T-helper 17 cell (primary cell): ENCODE measurements at places on chromosomes 7 and 10.
A peak's percentile ranks its signal among the peaks of the same experiment; 100 is the strongest.

GRCh38 chr10:71971311-71971731 lies 7.1 kb downstream of the CHST3 start:
- H3K4me3 ChIP-seq, result no peak overlapping the region
- no peak overlapping the region for H3K27ac ChIP-seq
- peaks cover 36% of the 10 kb centered on the region for H3K27me3 ChIP-seq
- no peak for DNase-seq
- no peaks in the 10 kb centered on the region for H3K36me3 ChIP-seq

GRCh38 chr7:129210989-129211312 lies 13.9 kb upstream of the AHCYL2 start:
- peaks cover 3% of the 10 kb centered on the region for H3K36me3 ChIP-seq
- H3K4me3 ChIP-seq, result no peak overlapping the region
- peaks cover 32% of the 10 kb centered on the region for H3K27me3 ChIP-seq
- H3K4me1 ChIP-seq, result peaks cover 5% of the 10 kb centered on the region
- no peak overlapping the region for H3K27ac ChIP-seq

DNA sequence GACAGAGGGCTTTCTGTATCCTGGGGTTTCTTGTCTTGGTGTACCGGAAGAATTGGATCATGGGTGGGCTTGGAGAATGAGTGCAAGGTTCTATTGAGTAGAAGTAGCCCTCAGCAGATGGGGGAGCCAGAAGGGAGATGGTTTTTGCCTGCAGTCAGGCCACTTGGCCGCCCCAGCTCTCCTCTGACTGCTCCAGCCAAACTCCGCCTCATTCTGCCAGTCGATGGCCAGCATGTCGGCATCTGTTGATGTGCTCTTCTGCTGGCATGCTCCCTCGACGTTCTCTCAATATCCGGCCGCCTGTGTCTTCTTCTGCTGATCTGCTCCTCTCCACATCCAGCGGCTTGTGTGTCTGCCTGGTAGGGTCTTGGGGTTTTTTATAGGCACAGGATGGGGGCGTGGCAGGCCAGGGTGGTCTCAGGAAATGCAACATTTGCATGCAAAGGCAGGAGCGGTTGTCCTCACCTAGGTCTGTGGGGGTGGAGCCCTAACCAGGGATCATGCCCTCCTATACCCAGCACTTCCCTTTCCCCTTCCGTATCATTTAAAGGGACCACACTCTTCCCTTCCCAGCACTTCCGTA lies 40.2 kb upstream of the TNS3 start:
- H3K4me1 ChIP-seq, result no peaks in the 10 kb centered on the region
- H3K4me3 ChIP-seq, result no peak overlapping the region
- H3K36me3 ChIP-seq, result no peaks in the 10 kb centered on the region
- no peak overlapping the region for H3K27ac ChIP-seq
- no peak for DNase-seq

- DNase-seq, result no peak
- H3K4me1 ChIP-seq, result no peaks in the 10 kb centered on the region
- H3K27me3 ChIP-seq, result peaks cover 14% of the 10 kb centered on the region
- no peaks in the 10 kb centered on the region for H3K36me3 ChIP-seq
- no peak overlapping the region for H3K27ac ChIP-seq
- no peak overlapping the region for H3K4me3 ChIP-seq
Observed at GRCh38 chr10:93742633-93743349, 14.9 kb upstream of the LGI1 start.

DNA sequence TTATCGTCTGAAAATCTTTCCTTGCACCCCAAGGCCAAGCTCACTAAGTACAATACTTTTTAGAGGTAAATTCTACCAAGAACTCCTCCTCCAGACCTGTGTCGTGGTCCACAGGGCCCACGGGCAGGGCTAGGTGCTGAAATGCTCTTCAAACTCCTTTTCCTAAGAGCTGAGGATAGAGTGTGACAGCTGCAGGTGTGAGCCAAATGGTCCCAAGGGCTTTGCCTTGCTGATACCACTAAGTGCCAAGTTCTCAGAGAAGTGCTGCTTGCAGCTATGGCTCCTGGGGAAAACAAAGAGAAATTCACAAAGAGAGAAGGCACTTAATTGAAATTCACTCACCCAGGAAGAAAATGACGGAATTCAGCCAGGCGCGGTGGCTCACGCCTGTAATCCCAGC lies 868.9 kb upstream of the AUTS2 start:
- no peak for DNase-seq
- H3K27me3 ChIP-seq, result no peaks in the 10 kb centered on the region
- H3K36me3 ChIP-seq, result no peaks in the 10 kb centered on the region
- H3K4me3 ChIP-seq, result no peak overlapping the region
- no peaks in the 10 kb centered on the region for H3K4me1 ChIP-seq

DNA sequence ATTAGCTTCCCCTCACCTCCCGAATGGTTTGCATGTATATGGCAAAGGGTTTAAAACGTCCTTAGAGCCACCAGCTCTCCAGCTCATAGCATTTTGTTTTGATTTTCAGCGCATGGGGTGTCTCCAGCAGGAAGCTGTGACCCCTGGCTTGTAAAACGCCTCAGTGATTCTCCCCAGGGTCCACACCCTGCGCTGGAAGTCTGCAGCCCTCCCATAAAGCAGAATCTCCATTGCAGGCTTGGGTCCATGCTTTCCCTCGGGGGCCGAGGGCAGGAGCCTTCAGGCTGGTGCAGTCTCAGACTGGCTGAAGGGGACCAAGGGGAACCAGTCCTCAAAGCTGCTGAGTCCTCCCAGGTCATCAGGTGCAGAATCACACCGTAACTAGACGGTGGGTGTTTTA lies 109.7 kb downstream of the VIPR2 start:
- no peaks in the 10 kb centered on the region for H3K36me3 ChIP-seq
- DNase-seq, result no peak
- H3K27me3 ChIP-seq, result peaks cover 49% of the 10 kb centered on the region
- H3K4me1 ChIP-seq, result peaks cover 5% of the 10 kb centered on the region

- H3K27me3 ChIP-seq, result peaks cover 32% of the 10 kb centered on the region
- H3K4me3 ChIP-seq, result no peak overlapping the region
- H3K36me3 ChIP-seq, result no peaks in the 10 kb centered on the region
- no peak for DNase-seq
Observed at GRCh38 chr7:78134256-78134655, 335.7 kb downstream of the PHTF2 start.

DNA sequence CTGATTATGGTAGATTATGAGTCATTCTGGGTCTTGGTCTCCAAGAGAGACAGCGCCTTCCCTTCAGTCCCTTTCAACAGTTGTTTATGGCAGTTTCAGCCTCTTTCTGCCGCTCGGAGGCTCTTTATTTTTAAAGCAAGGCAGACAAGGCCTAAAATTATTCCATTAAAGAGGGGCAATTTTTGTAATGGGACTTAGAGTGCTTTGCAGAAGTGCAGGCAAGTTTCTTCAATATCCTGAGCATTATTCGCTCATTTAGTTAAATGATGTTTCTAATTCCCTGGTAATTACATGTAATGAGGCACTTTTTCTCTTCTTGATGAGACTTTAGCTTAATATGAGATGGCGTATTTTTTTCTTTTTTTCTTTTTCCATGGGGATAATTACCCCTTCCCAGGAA lies 33.6 kb downstream of the BUB3 start:
- H3K4me3 ChIP-seq, result no peak overlapping the region
- H3K4me1 ChIP-seq, result peaks cover 9% of the 10 kb centered on the region
- H3K27me3 ChIP-seq, result no peaks in the 10 kb centered on the region
- DNase-seq, result no peak
- H3K27ac ChIP-seq, result no peak overlapping the region

DNA sequence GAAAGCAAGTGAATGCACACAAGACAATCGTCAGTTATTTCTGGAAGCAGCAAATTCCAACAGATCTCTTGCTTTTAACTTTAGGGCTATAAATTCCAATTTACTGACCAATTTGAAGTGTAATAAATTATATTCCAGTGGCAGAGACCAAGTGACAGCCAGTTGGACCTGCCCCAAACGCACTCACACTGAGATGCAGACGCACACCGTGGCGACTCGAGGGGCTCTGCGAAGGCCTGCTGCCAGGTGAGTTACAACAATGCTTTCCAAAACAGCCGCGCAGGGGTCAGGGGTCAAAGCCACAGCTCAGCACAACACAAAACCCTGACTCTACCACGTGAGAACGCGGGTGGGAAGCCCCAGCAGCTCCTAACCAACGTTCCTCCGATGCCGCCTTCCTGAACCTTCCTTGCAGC lies 97.4 kb downstream of the ZRANB1 start:
- peaks cover 36% of the 10 kb centered on the region for H3K27me3 ChIP-seq
- no peak overlapping the region for H3K4me3 ChIP-seq
- no peak overlapping the region for H3K27ac ChIP-seq
- no peaks in the 10 kb centered on the region for H3K4me1 ChIP-seq
- no peak for DNase-seq

DNA sequence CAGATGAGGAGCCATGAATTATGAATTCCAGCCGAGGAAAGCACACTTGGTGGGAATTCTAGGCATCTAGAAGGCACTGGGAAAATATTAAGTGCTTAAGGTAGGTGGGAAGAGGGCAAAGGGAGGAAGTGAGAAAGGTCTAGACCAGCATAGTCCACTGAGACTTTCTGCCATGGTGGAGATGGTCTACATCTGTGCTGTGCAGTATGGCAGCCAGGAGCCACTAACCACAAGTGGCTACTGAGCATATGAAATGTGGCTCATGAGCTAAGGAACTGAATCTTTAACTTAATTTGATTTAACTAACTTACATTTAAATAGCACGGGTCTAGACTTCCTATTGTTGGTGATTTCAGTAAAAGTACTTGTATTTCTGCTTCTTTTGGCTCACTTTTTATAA lies 82.5 kb upstream of the SEM1 start:
- no peaks in the 10 kb centered on the region for H3K4me1 ChIP-seq
- no peak for DNase-seq
- no peak overlapping the region for H3K27ac ChIP-seq
- H3K4me3 ChIP-seq, result no peak overlapping the region
- H3K36me3 ChIP-seq, result no peaks in the 10 kb centered on the region

- no peak for DNase-seq
- no peak overlapping the region for H3K4me3 ChIP-seq
- no peak overlapping the region for H3K27ac ChIP-seq
- H3K27me3 ChIP-seq, result no peaks in the 10 kb centered on the region
- peaks cover 10% of the 10 kb centered on the region for H3K36me3 ChIP-seq
- H3K4me1 ChIP-seq, result peaks cover 23% of the 10 kb centered on the region
Observed at GRCh38 chr7:112781558-112781957, 8.6 kb downstream of the TMEM168 start.

DNA sequence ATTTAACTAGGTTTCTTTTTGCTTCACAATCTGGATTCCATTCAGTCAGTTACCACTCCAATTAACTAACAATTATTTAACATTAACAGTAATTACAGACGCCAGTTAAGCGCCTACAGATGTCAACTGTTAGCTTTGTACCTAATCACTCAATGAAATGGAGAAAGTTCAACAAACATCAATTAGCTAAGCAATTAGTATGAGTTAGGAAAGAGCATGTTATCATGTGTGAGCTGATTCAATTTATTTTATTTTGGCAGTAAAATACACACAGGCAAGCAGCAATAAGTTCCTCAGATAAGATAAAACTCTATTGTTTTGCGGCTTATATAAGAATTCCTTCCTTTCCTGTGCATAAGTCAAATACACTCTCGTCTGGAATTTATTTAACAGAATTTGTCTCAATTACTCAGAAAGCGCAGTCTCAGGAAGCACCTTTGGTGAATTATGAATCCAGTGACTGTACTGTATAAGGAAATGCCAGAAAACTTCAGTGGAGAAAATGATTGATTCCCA lies 427.1 kb upstream of the GALNT17 start:
- H3K4me1 ChIP-seq, result peaks cover 8% of the 10 kb centered on the region
- H3K27me3 ChIP-seq, result no peaks in the 10 kb centered on the region
- peak overlapping the region; percentile 24 for H3K27ac ChIP-seq
- H3K4me3 ChIP-seq, result no peak overlapping the region
- DNase-seq, result no peak

DNA sequence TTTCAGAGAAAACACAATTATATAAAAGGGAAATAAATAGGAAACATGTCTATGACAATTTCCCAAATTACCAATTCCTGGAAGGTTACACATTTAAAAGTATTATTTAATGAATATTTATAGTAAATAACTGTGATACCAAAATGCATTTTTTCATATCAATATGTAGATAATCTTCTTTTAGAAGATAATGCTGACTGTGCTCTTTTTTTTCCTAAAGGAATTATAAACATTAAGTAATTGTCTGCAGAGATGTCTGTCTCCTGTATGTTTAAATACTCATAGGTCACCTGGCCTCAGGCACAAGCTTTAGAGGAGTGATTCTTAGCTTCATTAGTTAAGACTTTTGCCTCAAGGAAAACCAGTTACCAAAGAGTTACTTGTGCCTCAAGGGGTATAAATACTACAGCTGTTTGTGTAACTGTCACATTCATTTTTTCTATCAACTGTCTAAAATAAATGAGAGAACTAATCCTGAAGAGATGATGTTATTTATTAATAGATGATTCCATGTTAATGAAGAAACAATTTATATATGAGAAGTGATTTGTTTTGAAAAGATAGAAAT lies 77.1 kb downstream of the DNAJC1 start:
- no peak overlapping the region for H3K27ac ChIP-seq
- H3K27me3 ChIP-seq, result no peaks in the 10 kb centered on the region
- H3K36me3 ChIP-seq, result no peaks in the 10 kb centered on the region
- peaks cover 5% of the 10 kb centered on the region for H3K4me1 ChIP-seq
- no peak overlapping the region for H3K4me3 ChIP-seq
- DNase-seq, result no peak

- H3K27me3 ChIP-seq, result peaks cover 27% of the 10 kb centered on the region
- DNase-seq, result no peak
- H3K4me3 ChIP-seq, result no peak overlapping the region
- H3K36me3 ChIP-seq, result peaks cover 2% of the 10 kb centered on the region
- no peaks in the 10 kb centered on the region for H3K4me1 ChIP-seq
- no peak overlapping the region for H3K27ac ChIP-seq
Observed at GRCh38 chr10:104472505-104472904, 118.9 kb downstream of the CFAP58 start.

DNA sequence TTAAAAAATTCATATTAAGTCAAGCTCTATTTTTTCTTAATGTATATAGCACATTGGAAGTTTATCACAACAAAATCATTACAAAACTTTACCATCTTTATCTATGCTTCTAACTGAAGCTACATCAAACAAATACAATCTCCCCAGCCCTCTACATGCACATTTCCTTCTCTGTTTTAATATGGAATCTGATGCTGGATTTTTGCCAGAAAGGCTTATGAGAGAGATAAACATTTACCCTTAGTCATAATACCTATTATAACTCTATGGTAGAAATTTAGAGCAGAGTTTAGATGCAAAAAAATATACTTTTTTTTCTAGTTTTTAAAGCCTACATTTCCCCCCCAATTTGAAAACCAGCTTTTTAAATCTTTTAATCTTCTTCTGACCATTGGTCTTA lies 1198.6 kb downstream of the GATA3 start:
- H3K27ac ChIP-seq, result no peak overlapping the region
- peaks cover 2% of the 10 kb centered on the region for H3K36me3 ChIP-seq

DNA sequence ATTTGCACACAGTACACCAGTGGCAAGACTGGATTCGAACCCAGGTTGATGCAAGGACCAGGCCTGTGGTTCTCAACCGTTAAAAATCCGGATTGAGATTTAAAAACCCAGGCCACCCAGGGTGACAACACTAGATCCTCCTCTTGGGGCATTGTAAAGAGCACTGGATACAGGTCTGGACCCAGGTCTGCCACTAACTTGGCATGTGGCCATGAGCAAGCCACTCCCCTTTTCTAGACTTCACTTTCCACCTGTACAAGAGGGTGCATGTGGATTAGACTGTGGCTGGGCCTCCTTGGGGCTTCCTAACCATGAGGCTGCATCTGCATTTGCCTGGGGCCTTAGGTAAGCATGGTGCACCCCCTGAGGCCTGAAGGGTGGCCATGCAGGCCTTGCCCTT lies 21.7 kb upstream of the SLC29A3 start:
- peaks cover 45% of the 10 kb centered on the region for H3K27me3 ChIP-seq
- H3K4me1 ChIP-seq, result peaks cover 13% of the 10 kb centered on the region
- no peak for DNase-seq
- H3K4me3 ChIP-seq, result no peak overlapping the region
